ENCODE measurements at places on chromosomes 1 and 21. TPM values are rescaled to one million over a fixed set of nuclear protein-coding genes. Genes with fewer than 3 reads are reported as not detected.

Gene VHLL
- total RNA-seq, result not detected

Gene CHIA
- total RNA-seq, result not detected

DNA sequence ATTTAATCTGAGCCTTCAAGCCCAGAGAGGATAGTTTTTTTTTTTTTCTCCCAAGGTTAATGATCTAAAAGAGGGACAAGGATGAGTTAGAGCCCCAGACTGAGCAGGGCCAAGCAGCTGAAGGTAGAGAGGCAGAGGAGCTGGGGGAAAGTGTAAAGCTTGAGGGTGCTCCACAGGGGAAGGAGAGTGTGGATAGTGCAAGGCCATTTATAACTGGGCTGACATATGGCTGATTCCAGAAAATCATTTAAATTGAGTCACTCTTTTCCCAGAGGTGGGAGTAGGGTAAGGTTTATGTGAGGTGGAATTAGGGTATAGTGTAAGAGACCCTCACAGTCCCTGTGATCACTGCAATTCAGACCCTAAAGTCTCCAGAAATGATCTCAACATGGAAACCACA lies 55.8 kb downstream of the BEND5 start:
- no peak for DNase-seq

GRCh38 chr1:116260621-116261020 lies 112.4 kb upstream of the ATP1A1 start:
- no peak for DNase-seq

Gene AP4B1
- total RNA-seq, result 5.0 TPM

- DNase-seq, result no peak
Observed at GRCh38 chr1:184684285-184685074, 70.2 kb downstream of the EDEM3 start.

- DNase-seq, result no peak
Observed at GRCh38 chr1:98963064-98963758, 41.5 kb downstream of the PLPPR5 start.

- DNase-seq, result no peak
Observed at GRCh38 chr1:19437891-19438294, 47.4 kb downstream of the CAPZB start.

DNA sequence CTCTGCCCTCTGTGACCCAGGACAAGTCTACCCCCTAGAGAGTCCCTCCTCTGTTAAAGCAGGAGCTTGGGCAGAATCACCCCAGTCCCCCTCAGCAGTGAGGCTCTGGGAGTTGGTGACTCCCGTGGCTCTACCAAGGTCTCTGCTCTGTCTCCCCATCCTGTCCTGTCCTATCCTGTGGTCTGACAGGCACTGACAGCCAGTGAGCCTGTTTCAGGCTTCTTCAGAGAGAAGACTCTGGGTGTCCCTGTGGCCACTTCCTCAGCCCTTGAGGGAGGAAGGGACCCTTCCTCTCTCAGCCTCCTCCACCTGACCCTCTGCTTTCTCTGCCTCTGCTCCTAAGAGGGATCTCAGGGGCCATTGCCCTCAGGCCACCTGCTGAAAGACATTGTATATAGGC lies 148.7 kb downstream of the FCRL5 start:
- no peak for DNase-seq

Gene FAM167B
- total RNA-seq, result 3.6 TPM

Gene PARK7
- total RNA-seq, result 284 TPM

GRCh38 chr1:115969509-115969908 lies 6.8 kb upstream of the SLC22A15 start:
- no peak for DNase-seq

Gene MRPL37
- 91.5 TPM for total RNA-seq

- no peak for DNase-seq
Observed at GRCh38 chr1:4149281-4149680, 249.2 kb upstream of the C1orf174 start.

Gene PIGK
- total RNA-seq, result 20.4 TPM

Gene SELENBP1
- total RNA-seq, result 108 TPM

- DNase-seq, result no peak
Observed at GRCh38 chr1:159171688-159172501, 480 bp downstream of the CADM3 start.

Gene CRNN
- not detected for total RNA-seq

Gene OLIG2
- not detected for total RNA-seq

- no peak for DNase-seq
Observed at GRCh38 chr21:36092681-36093080, 22.9 kb downstream of the CBR1 start.

- no peak for DNase-seq
Observed at GRCh38 chr1:178344513-178345091, 152.2 kb downstream of the CLEC20A start.

Gene OLFML2B
- total RNA-seq, result 29.7 TPM

Data from prostate gland (tissue), 2 donors.